Kidney tubule cell (primary cell): ENCODE measurements at places on chromosomes 16 and 17.

DNA sequence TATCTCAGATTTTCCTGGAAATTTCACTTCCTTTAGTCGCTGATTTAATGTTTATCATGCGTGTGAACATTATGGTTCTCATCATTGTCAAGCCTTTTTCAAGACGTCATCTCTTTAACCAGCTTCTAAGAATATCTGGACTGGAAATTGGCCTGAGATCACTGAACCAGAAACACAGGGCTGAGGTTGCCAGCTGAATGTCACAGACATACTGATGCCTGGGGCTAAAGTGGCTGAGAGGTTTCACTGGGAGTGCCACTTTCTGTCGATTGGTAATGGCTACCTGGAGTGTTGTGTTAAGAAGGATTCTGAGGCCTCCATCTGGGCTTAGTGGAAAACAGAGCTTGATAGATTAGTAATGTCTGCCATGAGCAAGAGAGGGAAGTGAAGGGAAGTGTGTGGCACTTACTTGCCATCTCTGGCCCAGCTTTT, 54.2 kb downstream of the CRISPLD2 start:
- DNase-seq, result peak; percentile 80

- no peak for DNase-seq
Measured at GRCh38 chr16:88901718-88902337, 35.4 kb upstream of the PABPN1L start.

GRCh38 chr16:81823111-81823510, 44.0 kb downstream of the PLCG2 start:
- no peak for DNase-seq

GRCh38 chr17:45246861-45247428, 14.9 kb downstream of the SPATA32 start:
- peak; percentile 20 for DNase-seq

DNA sequence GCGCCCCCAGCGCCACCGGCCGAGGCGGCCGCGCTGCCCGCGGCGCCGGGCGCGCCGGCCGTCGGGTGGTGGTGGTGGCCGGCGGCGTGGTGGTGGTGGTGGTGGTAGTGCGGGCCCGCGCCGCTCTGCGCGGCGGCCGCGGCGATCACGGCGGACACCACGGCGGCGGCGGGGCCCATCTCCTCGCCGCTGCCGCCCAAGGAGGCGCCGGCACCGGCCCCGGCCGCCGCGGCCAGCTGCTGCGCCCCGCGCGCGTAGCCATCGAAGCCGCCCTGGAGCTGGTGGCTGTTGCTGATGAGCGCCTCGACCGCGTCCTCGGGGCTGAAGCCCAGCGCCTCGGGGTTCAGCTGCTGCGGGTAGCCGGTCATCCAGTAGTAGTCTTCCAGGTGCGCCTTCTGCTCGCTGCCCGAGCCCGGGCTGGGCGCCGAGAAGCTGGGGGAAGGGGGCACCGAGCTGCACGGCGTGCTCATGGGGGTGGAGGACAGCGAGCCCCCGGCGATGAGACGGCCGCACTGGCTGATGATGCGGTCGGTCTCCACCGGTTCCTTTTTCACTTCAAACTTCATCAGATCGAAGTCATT, 1.2 kb downstream of the MAF start:
- DNase-seq, result no peak

DNA sequence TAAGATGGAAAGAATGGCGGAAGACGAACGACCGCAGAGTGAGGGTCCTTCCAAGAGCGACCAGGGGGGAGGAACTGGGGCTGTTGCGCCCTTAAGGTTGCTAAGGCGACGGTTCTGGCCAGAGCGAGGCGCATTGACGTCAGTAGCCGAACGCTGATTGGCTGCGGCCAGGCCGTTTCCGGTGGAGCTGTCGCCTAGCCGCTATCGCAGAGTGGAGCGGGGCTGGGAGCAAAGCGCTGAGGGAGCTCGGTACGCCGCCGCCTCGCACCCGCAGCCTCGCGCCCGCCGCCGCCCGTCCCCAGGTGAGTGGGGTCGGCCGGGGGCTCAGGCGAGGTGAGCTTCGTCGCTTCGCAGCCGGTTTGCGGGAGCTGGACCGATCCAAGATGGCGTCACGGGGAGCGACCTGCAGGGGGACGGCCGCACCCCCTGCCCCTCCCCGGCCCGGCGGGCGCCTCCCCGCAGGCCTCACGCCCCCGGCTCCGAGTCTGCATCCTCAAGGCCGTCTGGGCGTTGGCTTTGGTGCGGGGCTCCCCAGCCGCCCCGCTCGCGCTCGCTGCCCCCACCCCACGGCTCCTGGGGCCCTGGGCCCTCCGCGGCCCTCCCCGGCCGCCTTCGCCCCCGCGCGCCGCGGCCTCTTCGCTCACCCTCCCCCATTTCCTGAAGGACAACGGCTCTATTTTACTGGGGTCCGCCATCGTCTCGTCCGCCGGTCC, at the start of gene PRKAR1A:
TSS of gene PRKAR1A (plus strand) at position 184 of the 713 bp plus-strand sequence. CDS start 2,970 bp downstream, outside the sequence.
- peak; percentile 93 for DNase-seq

- no peak for DNase-seq
Measured at GRCh38 chr16:79716645-79717332, 116.3 kb upstream of the MAF start.

DNA sequence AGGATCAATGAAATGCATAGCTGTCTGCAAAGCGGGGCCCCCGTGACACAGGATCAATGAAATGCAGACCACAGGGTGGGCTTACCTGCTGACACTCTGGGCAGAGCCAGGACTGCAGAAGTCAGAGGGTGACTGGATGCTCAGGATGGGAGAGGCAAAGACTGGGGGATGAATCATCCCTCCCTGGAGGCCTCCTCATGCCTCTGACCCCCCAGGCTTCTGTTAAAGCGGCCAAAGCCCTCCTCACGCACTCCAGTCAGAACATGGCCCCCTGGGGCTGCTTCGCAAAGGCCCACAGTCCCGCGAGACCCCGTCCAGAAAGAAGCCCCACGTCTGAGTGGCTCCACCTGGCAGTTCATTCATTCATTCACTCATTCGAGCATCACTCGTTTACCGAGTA, 38.4 kb upstream of the FOXF1 start:
- no peak for DNase-seq
